Activated CD4-positive, alpha-beta T cell treated with anti-CD3 and anti-CD28 coated beads, Interleukin-2, amount 10 ng/mL, durations not matched to agents 24 days and 14 days (primary cell): ENCODE measurements at places on chromosomes 7 and 10.

DNA sequence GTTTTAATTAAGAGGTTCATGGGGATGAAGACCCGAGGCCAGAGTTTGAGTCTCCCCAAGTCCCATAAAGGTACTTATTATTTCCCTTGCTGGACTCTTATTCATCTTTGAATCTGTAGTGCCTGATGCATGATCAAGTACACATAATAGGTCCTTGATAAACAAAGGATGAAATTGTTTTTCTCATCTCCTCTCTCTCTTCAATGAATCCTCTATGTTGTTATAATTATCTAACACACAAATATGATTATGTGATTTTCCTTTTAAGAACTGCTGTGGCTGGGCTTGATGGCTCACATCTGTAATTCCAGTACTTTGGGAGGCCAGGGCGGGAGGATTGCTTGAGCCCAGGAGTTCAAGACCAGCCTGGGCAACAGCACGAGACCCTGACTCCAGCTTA is 117.7 kb downstream of the BAMBI start:
- DNase-seq, result no peak

GRCh38 chr10:126663880-126664279 is 6.6 kb downstream of the C10orf90 start:
- DNase-seq, result no peak

DNA sequence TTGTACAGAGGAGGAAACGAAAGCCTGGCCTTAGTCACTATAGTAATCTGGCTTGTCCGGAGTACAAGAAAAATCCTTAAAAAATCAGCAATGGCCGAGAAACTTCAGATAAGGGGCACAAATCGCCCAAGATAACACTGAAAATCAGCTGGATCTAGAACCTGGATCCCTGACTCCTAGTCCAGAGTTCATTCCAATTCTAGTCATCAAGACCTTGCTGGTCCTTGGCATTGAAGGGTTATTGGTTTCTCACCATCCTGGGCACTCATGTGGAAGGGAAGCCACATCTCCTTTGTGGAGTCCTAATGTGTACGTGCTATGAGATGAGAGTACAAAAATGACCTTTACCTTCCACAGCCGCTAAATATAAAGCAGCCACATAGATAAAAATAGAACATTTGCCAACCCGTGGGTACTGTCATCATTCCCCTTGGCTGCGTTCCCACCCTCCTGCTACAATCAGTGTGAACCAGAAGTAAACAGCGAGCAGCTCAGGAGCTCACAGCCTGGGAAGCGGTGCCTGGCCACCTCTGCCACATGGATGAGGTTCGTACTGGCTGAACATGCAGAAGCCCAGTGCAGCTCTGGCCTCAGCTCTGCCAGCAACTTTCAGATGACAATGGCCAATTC is 116.0 kb upstream of the PDLIM1 start:
- DNase-seq, result no peak

DNA sequence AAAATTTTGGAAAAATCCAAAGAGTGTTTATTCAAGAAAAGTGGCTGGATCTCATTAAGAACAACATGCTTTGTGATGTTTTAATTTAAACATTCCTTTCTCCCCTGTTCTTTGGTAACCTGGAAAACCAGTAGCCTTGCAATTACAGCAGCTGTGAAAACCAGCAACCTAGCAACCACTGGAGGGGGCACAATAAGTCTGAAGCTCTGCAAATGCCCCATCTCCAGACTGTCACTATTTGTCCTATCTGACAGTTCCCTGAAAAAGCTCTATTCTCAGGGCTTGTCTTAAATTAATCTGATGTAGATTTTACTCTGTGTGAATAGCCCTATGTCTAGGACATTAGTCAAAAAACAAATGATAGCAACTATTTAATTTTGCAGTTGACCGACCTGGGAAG is 137.6 kb upstream of the THSD7A start:
- no peak for DNase-seq

DNA sequence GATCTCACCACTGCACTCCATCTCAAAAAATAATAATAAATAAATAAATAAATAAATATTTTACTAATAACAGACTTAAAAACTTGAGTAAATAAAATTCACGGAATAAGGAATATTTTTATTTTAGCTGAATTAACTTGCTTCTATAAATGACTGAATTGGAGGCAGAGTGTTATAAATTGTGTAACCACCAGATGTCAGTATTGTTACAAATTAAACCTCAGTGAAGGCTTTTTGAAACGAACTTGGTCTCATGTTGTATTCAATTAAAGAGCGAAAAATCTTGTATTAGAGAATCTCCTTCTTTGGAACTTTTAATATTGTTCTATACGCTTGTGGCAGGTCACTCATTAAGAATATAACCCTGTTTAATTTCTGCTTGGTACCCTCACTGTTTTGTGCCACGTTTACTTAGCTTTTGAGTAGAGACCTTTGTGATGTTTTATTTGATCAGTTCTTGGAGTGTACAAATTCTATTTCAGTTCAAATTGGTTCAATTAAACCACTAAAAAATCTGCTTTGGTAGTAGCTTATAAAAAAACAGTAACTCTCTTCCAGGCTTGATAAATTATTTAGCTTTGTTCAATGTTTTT is 45.6 kb upstream of the SCIN start:
- DNase-seq, result no peak

GRCh38 chr10:9010093-9010492 is 955.6 kb downstream of the GATA3 start:
- DNase-seq, result peak; percentile 67

DNA sequence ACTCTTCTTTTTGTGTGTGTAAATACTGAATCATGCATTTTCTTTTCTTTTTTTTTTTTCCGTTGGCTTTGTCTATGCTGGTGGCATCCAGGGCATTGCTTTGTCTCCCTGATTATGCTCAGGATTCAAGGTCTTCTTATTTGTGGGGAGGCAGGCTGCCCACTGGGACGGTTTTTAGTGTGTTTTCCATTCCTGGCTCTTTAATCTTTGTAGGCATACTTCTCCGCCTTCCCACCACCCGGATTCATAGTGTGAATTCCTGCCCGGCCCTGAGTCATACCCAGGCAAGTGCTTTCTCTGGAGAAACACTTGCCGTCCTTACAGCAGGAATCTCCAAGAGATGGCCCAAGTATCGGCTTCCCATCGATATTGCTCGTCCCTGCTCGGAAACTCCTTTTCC is 5.2 kb downstream of the ZNF655 start:
- DNase-seq, result no peak

- DNase-seq, result no peak
These were observed 198.3 kb downstream of the PRKG1 start for GRCh38 chr10:51272555-51272954.

GRCh38 chr7:94266238-94266644 is 128.5 kb upstream of the COL1A2 start:
- no peak for DNase-seq

GRCh38 chr7:111753968-111754367 is 191.7 kb upstream of the IMMP2L start:
- DNase-seq, result no peak

- DNase-seq, result peak; percentile 76
These were observed 183.0 kb upstream of the ANK3 start for GRCh38 chr10:60572511-60573194.

DNA sequence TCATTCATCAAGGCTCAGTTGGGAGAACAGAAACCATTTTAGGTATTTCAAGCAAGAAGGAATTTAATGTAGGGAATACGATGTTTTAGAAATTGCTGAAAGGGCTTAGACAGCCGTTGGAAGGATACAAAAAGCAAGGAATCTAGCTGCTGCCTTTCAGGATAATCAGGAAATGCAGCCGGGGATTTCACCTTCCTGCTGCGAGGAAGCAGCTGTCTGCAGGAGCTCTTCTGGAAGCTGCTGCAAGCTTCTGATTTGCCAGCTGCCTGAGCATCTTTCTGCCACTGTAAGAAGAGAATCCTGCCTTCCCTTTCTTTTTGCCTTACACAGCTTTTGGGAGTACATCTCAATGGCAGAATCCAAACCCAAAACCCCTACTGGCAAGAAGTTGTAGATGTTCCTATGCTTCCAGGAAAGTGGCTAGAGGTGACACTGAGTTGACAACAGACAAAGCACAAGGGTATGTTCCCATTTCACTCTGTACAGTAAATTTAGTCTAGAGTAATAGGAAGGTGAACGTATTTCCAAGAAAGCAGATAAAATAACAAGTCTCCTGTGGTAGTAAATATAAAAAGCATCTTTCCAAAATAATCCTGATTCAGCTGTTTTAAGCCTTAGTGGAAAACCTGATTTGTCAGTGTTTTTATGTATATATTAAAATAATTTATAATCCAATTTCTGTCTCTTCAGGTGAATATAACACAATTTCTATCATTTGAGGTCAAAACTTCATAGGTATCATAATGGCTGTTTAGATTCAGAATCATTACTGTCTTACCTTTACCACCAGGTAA is 148.4 kb upstream of the LRGUK start:
- no peak for DNase-seq

- DNase-seq, result no peak
These were observed 135.4 kb upstream of the RSU1 start for GRCh38 chr10:16952610-16953009.

DNA sequence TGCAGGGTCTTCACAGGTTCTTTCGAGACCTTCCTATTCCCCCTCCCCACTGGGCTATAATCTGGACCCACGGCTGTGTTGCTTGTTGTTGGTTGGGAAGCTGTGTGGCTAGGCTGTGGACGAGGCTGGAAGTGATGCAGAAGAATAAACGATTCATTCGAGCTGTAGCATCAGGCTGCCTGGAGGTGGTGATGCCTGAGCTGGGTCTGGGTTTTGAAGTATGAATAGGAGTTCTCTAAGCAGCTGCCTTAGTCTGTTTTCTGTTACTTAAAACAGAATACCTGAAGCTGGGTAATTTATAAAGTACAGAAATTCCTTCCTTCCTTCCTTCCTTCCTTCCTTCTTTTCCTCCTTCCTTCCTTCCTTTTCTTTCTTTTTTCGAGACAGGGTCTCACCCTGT is 126.5 kb upstream of the ZEB1 start:
- DNase-seq, result no peak

DNA sequence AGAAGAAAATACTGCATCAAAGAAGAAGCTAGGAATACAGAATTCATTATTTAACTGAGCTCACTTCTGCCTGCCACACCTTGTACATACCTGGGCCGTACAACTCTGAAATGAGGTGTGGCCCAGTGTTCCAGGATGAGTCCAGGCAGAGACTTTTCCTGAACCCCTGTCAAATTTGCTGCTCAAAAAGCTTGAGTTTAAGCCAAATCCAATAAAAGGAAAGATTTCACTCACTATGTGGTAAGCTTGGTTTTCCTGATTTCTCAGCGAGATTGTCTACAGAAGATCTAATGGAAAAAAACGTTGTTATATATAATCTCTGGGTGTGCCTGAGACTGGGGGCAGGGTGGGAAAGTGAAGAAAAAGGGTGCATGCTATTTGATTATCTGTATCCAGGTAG is 72.1 kb upstream of the EGFR start:
- no peak for DNase-seq

DNA sequence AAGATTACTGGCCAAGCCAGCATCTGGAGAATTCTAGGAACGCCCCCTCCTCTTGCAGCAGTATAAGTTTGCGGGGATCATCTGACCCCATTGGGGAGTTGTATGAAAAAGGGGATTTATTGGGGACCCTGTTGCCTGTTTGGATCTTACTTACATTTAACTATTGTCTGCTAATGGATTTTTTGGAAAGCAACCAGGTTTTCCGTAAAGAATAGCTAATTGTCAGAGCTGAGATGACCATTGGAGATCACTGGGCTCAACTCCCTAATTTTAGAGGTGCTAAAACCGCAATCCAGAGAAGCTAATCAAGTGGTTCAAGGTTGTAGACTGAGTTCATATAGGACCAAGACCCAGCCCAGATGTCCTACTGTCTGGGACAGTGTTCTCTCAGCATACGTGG is 38.8 kb downstream of the HTRA1 start:
- no peak for DNase-seq

GRCh38 chr10:21421016-21421415 is 104.5 kb downstream of the SKIDA1 start:
- DNase-seq, result no peak

GRCh38 chr7:135208102-135208793 is 3.1 kb downstream of the WDR91 start:
- DNase-seq, result no peak

GRCh38 chr10:117537436-117537903 is 5.1 kb upstream of the EMX2 start:
- DNase-seq, result peak; percentile 77

DNA sequence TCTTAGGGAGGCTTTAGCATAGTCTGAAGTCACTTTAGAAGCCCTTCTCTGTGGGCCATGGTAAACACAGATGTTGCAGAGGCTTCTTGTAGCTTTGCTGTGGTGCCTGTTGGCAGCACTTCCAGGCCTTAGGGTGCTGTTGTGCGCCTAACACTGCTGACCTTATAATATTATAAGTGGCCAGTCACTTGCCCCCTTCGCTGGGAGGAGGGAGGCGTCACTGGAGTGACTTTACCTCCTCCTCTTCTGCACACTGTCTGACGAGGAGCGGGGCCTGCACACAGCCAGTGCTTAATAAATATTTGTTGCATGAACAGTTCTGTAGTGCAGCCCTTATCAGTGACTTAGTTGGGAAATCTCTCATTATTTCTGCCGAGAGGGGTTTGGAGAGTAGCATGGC is 63.3 kb downstream of the WDR37 start:
- no peak for DNase-seq

DNA sequence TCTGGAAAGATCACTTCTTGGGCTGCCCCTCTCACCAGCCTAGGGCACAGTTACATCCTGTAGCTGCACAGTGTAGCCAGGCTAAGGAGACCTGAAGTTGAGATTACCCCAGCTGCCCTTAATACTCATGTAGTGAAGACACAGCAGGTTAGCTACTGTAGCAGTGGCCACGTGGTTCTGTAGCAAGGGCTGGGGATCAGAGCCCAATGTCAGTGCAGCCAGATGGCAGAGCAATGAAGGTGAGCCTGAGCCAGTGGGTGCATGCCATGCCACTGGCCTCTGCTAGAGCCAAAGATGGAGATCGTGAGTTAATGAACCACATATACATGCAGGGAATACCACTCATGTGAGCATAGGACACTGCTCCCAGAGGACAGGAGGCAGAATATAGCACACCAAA is 15.5 kb downstream of the AMPH start:
- no peak for DNase-seq

DNA sequence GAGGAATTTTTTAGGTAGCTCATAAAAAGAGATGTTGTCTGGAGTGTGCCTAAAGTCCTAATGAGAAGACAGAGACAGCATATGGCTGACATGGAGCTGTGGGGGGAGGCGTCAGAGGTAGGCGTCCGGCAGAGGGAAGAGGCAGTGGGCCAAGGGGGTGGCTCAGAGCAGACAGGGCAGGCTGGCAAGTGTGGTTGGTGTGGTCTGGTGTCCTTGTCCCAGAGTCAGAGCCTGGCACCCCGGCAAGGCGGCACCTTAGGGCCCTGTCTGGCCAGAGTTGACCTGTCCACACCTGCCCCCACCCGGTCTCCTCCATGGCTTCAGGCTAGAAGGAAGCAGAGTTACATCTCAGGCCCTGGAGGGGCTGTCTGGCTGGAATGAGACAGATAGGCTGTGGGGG is 220.3 kb upstream of the ZNF32 start:
- DNase-seq, result no peak

DNA sequence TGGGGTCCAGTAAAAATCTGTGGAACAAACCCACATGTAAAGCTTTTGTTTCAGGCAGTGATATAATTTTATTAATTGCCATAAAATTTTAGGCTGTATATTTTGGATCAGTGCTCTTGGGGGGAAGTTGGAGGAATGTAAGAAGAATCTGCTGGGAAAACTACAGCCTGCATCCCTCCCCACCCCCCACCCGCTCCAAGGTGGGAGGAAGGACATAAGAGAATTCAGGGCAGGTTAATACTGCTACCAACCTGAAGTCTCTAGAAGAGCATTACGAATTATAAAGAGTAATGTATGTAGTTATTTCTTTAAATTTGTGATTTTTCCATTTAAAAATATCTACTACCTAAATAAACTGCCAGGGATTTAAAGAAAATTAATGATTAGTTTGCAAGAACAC is 47.2 kb upstream of the GPR37 start:
- no peak for DNase-seq
